ENCODE measurements at places on chromosomes 5 and 9.

GRCh38 chr5:32357658-32358057, 44.9 kb upstream of the MTMR12 start:
- no peak for DNase-seq

DNA sequence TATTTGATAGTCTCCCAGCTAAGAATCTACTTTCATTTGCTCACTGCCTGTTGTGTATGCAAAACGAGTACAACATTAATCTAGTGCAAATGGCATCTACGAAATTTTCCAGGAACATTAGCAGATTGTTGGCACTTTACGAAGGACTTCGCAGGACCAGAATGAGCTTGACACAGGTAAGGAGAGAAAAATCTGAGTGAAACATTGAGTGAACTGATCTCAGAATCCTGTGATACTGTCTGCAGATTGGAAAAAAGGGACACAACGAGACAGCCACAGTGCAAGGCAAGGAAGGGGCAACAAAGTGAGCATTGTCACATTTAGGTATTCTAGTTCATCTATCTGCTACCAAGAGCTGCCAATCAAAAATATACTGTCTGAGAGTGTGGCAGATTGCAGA, 350.5 kb downstream of the ZNF608 start:
- no peak for DNase-seq

- no peak for DNase-seq
Observed at GRCh38 chr9:101388507-101388993, 3.7 kb upstream of the BAAT start.

DNA sequence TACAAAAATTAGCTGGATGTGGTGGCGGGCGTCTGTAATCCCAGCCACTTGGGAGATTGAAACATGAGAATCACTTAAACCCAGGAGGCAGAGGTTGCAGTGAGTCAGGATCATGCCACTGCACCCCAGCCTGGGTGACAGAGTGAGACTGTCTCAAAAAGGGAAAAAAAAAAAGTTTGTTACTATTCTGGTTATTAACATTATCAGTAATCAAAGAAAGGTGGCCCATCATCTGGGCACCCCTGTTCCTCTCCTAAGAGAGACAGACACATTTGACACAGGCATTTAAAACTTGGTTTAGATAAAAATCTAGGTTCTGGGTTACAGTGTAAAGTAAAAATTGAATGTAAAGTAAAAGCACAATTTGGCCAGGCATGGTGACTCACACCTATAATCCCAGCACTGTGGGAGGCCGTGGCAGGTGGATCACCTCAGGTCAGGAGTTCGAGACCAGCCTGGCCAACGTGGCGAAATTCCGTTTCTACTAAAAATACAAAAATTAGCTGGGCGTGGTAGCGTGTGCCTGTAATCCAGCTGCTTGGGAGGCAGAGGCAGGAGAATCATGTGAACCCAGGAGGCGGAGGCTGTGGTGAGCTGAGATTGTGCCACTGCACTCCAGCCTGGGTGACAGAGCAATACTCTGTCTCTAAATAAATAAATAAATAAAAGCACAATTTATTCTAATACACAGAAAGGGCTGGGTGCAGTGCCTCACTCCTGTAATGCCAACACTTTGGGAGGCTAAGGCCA, 16.7 kb upstream of the PHYHD1 start:
- DNase-seq, result no peak

GRCh38 chr5:134451225-134451935, 39.7 kb upstream of the CDKN2AIPNL start:
- DNase-seq, result no peak

- no peak for DNase-seq
Observed at GRCh38 chr9:134521817-134522501, 119.6 kb upstream of the COL5A1 start.

DNA sequence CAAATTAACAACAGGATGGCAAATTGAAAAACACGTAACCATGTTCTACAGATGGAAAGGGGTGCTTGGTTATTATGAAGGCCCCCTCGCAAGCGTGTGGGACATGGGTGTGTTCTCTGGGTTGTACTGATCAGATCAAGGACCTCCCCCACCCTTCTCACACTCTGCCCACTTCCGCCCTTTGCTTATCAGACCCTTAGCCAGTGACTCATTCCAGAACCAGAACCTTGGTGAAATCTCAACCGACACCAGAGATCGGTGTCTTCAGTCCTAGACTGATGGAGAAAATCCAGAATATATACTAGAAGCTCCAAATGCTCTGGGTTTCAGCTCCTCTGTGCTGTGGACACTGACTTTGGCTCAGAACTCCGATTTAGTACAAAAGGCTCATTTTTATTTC, 64.9 kb downstream of the PTTG1 start:
- no peak for DNase-seq

GRCh38 chr5:1089621-1090040, 22.2 kb downstream of the SLC12A7 start:
- DNase-seq, result no peak

- peak; percentile 86 for DNase-seq
Observed at GRCh38 chr5:170623576-170624181, 119.9 kb downstream of the KCNIP1 start.

DNA sequence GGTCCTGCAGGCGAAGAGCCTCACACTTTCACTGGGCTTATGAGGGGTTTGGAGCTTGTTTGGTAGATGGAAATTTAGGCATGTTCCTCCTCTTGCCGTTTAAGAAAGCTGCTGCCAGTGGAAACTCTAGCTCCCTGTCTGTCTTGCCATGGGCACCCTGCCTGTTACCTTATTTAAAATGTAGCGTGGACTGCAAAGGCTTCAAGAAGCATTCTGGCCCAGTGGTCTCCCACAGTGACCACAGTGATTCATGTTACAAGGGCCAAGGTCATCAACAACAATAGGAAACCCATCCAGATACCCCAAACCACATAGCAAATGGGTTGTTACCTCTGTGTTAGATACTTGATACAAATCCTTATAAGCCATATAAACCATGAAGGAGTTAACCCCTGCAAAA, 96.6 kb downstream of the DPYSL3 start:
- DNase-seq, result no peak

DNA sequence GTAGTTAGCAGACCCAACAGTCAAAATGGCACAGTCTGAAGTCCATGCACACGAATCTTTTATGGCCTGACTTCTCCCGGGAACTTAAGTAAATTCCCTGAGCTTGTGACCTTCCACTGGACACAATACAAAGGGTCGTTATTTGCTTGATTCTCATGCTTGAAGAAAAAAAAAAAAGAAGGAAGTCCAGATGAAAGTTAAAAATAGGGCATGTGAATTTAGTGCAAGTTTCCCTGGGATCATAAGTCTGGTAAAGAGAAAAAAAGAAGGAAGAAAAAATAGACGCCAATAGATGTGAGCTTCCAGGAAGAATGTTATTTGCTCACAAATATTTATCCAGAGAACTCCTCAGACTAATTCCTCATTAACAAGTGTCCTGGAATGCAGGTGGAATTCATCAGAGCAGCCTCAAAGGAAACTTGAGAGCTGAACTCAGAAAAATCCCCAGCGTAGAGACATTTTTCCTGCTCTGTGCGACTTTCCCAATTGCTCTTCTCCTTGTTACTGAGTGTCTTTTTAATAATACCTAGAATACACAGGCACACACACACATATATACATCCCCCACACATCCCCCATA, 616.3 kb downstream of the EBF1 start:
- DNase-seq, result no peak

DNA sequence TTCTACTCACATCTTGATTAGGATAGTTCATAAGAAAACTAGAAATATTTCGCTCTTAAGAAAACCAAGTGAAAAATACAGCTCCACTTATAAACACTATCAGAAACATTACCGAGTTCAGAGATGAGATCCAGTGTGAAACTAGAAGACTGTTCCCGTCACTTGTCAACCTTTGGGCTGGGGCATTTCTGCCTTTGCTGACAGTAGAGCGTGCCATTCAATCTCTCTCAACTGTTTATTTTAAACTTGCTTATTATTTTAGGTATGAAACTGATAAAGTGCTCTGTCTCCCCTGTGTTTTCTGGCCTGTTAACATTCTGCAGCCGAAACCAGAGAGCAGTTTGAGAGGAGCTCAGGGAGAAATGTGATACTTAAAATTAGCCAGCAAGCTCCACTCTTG, 16.7 kb downstream of the MRRF start:
- no peak for DNase-seq

GRCh38 chr9:89779405-89780203, 174.8 kb downstream of the GADD45G start:
- DNase-seq, result no peak

DNA sequence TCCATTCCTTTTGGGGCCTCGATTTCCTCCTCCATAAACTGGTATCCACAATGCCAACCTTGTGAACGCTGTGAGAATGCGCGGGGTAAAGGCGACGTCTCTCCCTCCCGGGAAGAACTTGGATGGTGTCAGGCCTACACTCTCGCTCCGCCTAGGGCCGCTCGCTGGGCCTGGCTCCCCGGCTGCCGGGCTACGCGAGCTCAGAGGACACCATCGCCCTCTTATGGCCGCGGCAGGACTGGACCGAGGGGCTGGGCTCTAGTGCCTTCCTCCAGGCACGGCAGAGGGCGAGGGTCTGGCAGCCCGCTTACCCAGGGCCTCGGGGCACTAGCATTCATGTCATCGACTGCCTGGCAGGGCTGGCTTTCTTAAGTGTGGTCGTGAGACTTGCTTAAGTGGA, 1.3 kb upstream of the EXOSC2 start:
- DNase-seq, result no peak

DNA sequence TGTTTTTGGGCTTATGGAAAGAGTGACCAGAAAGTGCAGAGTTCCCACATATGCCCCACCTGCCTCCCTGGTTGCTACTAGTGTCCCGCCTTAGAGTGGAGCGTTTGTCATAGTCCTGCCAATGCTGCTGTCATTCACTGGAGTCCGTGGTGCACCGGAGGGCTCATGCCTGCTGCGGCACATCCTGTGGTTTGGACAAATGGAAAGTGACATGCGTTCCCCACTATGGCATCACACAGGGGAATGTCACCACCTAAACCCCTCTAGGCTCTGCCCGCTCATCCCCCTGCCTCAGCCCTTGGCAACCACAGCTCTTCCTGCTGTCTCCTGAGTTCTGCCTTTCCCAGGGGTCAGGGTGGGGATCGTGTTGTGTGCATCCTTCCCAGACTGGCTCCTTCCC, 29.2 kb downstream of the IRX4 start:
- DNase-seq, result no peak

- DNase-seq, result no peak
Observed at GRCh38 chr9:90600029-90600428, 42.6 kb downstream of the DIRAS2 start.

- DNase-seq, result peak; percentile 56
Observed at GRCh38 chr5:64165500-64166200, at the start of gene RNF180. TSS of gene RNF180 (plus strand) at chr5:64165843. CDS start at chr5:64200808, 34,965 bp downstream.

DNA sequence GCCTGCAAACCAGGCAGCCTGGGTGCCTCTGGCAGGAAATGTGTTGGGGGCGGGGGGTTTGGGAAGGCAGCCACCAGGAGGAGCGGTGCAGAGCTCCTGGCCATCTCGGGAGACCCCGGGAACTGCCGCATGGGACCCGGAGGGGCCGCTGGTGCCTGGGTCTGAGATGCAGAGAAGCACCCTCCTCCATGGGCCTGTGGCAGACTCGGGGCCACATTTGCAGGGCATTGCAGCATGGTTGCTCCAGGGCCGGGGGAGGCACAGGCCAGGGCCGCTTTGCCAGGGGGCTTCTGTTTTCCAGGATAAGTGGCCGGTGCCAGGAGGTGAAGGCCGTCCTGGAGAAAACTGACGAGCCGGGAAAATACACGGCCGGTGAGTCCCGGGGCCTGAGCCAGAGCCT, 1.7 kb downstream of the LCN1 start:
- no peak for DNase-seq

DNA sequence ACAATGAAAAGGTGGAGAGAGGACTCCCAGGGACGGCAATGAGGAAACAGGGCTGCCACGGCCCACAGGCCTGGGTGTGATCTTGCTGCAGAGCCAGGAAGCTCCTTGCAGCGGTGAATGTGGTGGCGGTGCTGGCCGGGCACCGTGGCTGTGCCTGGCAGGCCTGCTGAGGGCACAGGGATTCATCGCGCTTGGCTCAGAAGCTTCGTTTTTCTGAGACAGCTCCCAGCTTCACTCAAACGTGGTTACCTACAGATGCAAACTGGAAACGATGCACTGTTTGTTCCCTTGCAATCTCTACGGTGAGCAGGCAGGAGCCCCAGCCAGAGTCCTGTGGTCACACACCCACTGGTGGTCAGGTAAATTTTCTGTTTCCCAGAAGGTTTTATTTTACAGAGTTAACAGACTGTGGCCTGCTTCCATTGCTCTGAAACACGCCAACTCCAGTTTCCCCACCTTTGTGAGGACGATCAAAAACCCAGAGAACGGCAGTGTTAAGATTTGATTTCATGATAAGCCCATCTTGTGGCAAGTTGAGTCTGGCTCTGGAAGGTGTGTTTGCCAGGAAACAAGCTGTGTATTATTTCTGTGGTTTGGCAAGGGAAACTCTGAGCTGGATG, 183.9 kb downstream of the AUH start:
- DNase-seq, result no peak
